ENCODE measurements at places on chromosomes 11 and 22. TPM values are rescaled to one million over a fixed set of nuclear protein-coding genes. Genes with fewer than 3 reads are reported as not detected.

DNA sequence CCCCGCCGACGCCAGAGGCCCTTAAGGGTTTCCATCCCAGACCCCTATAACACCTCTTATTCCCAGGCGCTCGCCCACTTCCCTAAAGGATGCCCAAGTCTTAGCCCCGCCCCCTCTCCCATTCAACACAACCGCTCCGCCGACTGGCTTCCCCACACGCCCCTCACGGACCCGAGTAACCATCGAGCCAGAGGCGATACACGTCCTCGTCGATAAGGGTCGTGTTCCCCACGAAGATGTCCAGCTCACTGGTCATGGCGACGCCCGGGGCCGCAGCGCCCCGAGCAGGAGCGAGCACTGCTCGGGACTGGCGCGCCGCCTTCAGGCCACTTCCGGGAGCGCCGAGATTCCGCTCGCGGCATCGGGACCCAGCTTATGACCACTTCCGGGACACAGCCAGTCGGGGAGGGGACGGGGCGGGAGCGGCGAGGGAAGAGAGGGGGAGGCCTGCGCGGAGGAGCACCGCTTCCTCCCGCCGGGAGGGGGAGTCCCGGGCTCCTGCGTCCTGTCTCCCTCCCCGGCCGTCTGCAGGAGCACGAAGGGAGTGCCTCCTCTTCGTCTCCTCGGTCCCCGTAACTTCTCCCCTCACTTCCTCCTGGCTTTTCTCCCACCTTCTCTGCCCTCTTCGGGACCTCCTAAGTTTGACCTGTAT, at the start of gene FIBP:
Gene FIBP (minus strand): TSS at position 309 of the 652 bp plus-strand sequence. CDS start 53 bp downstream, at position 256.
- DNase-seq, result peak; percentile 91

DNA sequence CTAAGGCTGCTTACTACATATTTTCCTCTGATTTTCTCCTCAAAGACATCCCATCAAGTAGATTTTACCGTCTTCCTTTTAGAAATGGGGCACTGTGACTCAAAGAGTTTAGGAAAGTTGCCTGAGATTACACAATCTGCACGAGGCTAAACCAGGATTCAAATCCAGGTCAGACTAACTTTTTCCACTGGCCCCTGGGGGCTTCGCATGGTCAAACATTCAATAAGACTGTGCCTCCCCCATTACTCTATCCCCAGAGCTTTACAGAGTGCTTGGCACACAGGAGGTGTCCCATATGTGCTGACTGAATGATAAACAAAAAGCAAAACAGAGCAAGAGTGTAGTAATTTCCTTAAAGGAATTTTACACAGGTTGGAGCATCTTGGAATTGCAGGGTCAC, 118.1 kb upstream of the TEAD1 start:
- DNase-seq, result no peak

GRCh38 chr11:69855421-69855820, 36.2 kb upstream of the FGF3 start:
- DNase-seq, result no peak

GRCh38 chr11:68202165-68202564, 10.9 kb downstream of the KMT5B start:
- DNase-seq, result no peak

GRCh38 chr11:100830978-100831732, 144.1 kb downstream of the ARHGAP42 start:
- no peak for DNase-seq

GRCh38 chr11:112129656-112130055, 34.2 kb downstream of the IL18 start:
- no peak for DNase-seq

DNA sequence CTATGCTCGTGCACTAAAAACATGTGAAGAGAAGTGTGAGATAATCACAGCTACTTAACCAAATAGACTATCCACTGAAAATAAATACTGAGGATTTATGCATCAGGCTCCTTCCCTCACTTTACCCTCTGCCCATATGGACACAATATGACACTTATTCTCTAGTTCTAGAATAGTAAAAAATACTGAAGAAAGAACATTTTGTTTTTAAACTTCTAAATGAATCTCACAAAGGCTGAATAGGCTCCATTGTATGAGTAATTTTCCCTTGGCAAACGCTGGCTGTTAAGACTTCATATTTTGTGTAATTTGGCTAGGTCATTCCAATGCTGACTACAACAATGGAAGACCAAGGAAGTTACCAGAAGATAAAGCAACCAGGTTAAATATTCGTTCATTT, 9.9 kb downstream of the HPS5 start:
- DNase-seq, result no peak

GRCh38 chr11:89613911-89614310, 96.2 kb upstream of the TRIM77 start:
- no peak for DNase-seq

DNA sequence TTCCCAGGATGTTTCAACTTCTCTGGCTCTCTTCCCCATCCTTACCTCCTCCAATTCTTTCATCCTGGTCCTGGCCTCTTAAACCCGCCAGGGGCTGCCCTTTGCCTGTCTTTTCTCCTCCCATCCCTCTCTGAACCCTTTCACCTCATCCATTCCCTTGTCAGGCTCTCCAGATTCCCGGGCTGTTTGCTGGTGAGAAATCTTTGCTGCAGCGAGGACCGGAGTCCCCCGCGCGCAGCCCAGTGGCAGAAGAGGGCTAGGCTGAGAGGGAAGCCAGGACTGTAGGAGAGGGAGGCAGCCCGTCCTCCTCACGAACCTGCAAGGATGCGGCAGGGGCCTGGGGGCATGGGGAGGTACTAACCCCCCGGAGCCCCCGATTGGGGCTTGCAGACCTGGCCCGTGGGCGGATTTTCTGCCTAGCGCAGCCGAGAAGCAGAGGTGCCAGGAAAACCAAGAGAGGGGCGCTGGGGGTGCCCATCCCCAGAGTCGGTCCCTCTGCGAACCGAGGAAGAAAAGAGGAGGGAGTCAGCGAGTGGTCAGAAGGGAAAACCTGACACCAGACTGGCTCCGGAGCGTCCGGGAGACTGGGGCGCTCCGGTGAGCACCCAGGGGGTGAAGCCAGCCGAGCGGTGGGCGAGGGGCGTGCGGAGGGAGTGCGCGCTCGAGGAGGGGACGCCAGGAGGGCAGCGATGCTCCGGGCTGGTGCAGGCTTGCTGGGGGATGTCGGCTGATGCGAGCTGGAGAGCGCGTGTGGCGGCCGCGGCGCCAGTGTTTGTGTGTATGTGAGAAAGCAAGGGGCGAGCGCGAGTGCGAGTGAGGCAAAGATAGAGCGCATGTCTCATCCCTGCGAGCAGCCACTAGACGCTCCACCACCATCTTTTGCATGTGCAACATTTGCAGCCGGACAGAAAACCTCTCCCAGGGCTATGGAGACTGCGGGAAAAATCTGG, at the start of gene GRIA4:
Gene GRIA4 (plus strand): TSS at position 242 of the 950 bp plus-strand sequence. CDS start 925 bp downstream, outside the sequence.
- DNase-seq, result peak; percentile 48

The AMPD3 gene
- 28.0 TPM for total RNA-seq

The TSPAN32 gene
- total RNA-seq, result 92.6 TPM

The ANO9 gene
- total RNA-seq, result 7.0 TPM

The DNAJC4 gene
- total RNA-seq, result 44.7 TPM

The CABP2 gene
- not detected for total RNA-seq

The VSIG10L2 gene
- not detected for total RNA-seq

The MIAT gene
- total RNA-seq, result 14.3 TPM

Data from hematopoietic multipotent progenitor cell (in vitro differentiated cells).